ENCODE measurements at places on chromosomes 6 and 20.

- H3K4me1 ChIP-seq: peaks cover 3% of the 10 kb centered on the region
- no peaks in the 10 kb centered on the region for H3K36me3 ChIP-seq
- no peak for DNase-seq
- H3K27ac ChIP-seq: no peak overlapping the region
Observed at GRCh38 chr6:75438442-75439116, 55.0 kb downstream of the FILIP1 start.

DNA sequence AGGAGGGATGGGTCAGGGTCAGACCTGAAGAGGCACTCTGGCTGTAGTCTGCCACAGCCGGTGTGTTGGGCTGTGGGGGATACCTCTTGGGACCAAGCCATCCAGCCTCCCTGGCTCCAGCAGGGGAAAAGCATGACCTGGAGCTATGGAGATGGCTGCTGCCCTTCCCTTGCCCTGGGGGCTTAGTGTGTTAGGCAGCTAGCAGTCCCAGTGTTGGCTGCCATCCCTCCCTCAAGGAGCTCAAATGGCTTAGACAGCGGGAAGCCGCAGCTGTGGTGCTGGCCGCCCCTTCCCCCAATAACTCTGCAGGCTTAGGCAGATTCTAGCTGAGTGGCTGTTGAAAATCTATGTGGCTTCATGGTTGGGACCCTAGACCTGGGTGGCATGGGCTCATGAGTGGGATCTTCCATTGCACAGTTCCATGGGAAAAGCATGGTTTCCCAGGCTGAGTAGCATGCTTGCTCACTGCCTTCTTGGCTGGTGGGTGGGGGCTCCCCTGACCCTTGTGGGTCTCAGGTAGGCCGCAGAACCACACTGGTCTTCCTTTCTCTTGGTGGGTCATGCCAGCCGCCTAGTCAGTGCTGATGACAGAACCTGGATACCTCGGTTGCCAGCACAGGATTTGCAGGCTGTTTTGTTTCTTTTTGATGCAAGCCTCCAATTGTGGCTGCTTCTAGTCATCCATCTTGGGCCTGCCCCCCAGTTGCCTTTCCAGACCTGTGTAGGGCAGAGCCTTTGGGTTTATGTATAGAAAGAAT, 69.0 kb upstream of the AHI1 start:
- no peak overlapping the region for H3K27ac ChIP-seq
- DNase-seq: no peak
- H3K36me3 ChIP-seq: no peaks in the 10 kb centered on the region
- no peaks in the 10 kb centered on the region for H3K27me3 ChIP-seq

GRCh38 chr6:123829302-123829953, 25.8 kb downstream of the NKAIN2 start:
- no peak for DNase-seq
- H3K27ac ChIP-seq: no peak overlapping the region
- H3K36me3 ChIP-seq: no peaks in the 10 kb centered on the region
- no peaks in the 10 kb centered on the region for H3K27me3 ChIP-seq

GRCh38 chr6:55286824-55287223, 40.4 kb upstream of the GFRAL start:
- H3K36me3 ChIP-seq: no peaks in the 10 kb centered on the region
- H3K4me1 ChIP-seq: no peaks in the 10 kb centered on the region
- no peak overlapping the region for H3K27ac ChIP-seq
- H3K4me3 ChIP-seq: no peak overlapping the region
- no peaks in the 10 kb centered on the region for H3K27me3 ChIP-seq
- no peak for DNase-seq

DNA sequence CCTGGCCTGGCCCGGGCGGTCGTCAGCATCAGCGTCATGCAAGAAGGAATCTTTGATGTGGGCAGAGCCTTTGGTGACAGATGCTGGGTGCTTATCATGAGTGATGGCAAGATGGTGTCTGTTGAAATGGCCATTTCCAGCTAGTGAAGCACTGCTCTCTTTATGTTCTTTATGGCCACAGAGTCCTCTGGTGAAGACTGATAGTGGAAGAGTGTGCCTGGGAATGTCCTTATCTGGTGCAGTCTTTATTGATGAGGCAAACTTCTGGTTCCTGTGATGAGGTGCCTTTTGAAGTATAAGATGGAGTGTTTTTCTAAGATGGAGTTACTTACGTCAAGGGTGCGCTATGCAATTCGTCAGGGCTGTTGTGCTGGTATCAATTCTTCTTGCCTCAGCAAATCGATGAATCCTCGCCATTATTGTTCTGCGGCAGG, 22.6 kb upstream of the CCR6 start:
- no peaks in the 10 kb centered on the region for H3K4me1 ChIP-seq
- no peaks in the 10 kb centered on the region for H3K36me3 ChIP-seq
- DNase-seq: no peak
- H3K27me3 ChIP-seq: no peaks in the 10 kb centered on the region

DNA sequence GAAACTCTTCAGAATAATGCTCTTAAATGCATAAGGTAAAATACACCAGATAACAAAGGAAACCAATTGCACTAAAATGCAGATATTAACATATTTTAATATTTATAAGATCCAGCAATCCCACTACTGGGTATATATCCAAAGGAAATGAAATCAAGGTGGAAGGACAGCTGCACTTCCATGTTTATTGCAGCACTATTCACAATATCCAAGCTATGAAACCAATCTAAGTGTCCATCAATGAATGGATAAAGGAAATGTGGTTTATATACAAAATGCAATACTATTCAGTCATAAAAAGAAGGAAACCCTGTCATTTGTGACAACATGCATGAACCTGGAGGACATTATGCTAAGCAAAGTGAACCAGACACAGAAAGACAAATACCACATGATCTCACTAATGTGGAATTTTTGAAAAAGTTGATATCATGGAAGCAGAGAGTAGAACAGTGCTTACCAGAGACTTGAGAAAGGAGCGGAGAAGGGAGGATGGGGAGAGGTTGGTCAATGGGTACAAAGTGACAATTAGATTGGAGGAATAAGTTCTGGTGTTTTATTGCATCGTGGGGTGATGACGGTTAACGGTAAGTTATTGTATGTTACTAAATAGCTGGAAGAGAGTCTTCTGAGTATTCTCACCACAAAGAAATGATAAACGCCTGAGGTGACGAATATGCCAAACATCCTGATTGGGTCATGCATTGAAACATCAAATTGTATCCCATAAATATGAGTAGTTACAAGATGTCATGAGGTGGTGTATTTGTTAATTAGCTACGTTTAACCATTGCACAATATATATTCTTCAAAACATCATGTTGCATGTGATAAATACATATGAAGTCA, 37.9 kb upstream of the RNF24 start:
- no peak overlapping the region for H3K27ac ChIP-seq
- H3K36me3 ChIP-seq: no peaks in the 10 kb centered on the region
- no peaks in the 10 kb centered on the region for H3K27me3 ChIP-seq
- no peaks in the 10 kb centered on the region for H3K4me1 ChIP-seq
- no peak for DNase-seq

GRCh38 chr20:5482791-5483190, 166.0 kb upstream of the PROKR2 start:
- no peak overlapping the region for H3K4me3 ChIP-seq
- DNase-seq: no peak
- H3K4me1 ChIP-seq: no peaks in the 10 kb centered on the region
- H3K27ac ChIP-seq: no peak overlapping the region

GRCh38 chr20:8627340-8628004, 441.4 kb upstream of the PLCB4 start:
- no peak for DNase-seq
- H3K4me1 ChIP-seq: no peaks in the 10 kb centered on the region
- H3K4me3 ChIP-seq: peak overlapping the region; percentile 28

- H3K36me3 ChIP-seq: no peaks in the 10 kb centered on the region
- no peaks in the 10 kb centered on the region for H3K4me1 ChIP-seq
- H3K4me3 ChIP-seq: no peak overlapping the region
- no peak for DNase-seq
- H3K27ac ChIP-seq: no peak overlapping the region
Observed at GRCh38 chr20:58930496-58930895, 50.6 kb upstream of the NELFCD start.

GRCh38 chr20:750801-751200, 17.5 kb downstream of the SLC52A3 start:
- H3K4me3 ChIP-seq: no peak overlapping the region
- H3K27me3 ChIP-seq: no peaks in the 10 kb centered on the region
- no peak overlapping the region for H3K27ac ChIP-seq
- no peak for DNase-seq
- H3K4me1 ChIP-seq: no peaks in the 10 kb centered on the region

DNA sequence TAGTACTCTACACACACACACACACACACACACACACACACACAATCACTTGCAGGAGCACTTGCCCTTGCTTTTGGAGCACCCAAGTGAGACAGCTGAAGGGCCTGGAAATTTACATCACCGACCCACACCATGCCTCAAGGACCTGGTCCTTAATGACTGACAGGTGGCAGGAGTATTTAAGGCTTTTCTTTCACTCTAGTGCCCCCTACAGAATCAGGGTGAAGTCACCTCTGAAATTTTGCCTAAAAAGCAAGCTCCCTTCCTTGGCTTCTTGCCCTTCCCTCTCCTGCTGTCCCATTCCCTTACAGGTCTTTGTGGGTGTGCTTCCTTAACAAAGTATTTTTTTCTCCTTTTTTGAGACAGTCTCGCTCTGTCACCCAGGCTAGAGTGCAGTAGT, 353.5 kb upstream of the IRAK1BP1 start:
- no peaks in the 10 kb centered on the region for H3K27me3 ChIP-seq
- H3K36me3 ChIP-seq: no peaks in the 10 kb centered on the region
- no peak overlapping the region for H3K27ac ChIP-seq
- no peaks in the 10 kb centered on the region for H3K4me1 ChIP-seq

GRCh38 chr20:20075032-20075431, 22.7 kb downstream of the CFAP61 start:
- H3K36me3 ChIP-seq: no peaks in the 10 kb centered on the region
- no peak for DNase-seq
- no peaks in the 10 kb centered on the region for H3K4me1 ChIP-seq
- H3K4me3 ChIP-seq: no peak overlapping the region
- no peak overlapping the region for H3K27ac ChIP-seq

- H3K27me3 ChIP-seq: no peaks in the 10 kb centered on the region
- DNase-seq: no peak
- H3K27ac ChIP-seq: no peak overlapping the region
- H3K4me3 ChIP-seq: no peak overlapping the region
- no peaks in the 10 kb centered on the region for H3K4me1 ChIP-seq
Observed at GRCh38 chr6:154488802-154489437, 21.6 kb downstream of the CNKSR3 start.

GRCh38 chr6:47424436-47424836, 53.2 kb upstream of the CD2AP start:
- no peaks in the 10 kb centered on the region for H3K36me3 ChIP-seq
- no peaks in the 10 kb centered on the region for H3K4me1 ChIP-seq
- H3K27me3 ChIP-seq: no peaks in the 10 kb centered on the region
- no peak overlapping the region for H3K4me3 ChIP-seq

GRCh38 chr6:108581237-108581931, 20.7 kb downstream of the FOXO3 start:
- H3K4me3 ChIP-seq: peak overlapping the region; percentile 14
- peak; percentile 68 for DNase-seq
- H3K36me3 ChIP-seq: peaks cover 12% of the 10 kb centered on the region
- H3K4me1 ChIP-seq: peaks cover 5% of the 10 kb centered on the region

- H3K27ac ChIP-seq: no peak overlapping the region
- DNase-seq: no peak
- no peaks in the 10 kb centered on the region for H3K4me1 ChIP-seq
- H3K27me3 ChIP-seq: no peaks in the 10 kb centered on the region
Observed at GRCh38 chr6:86683132-86683908, 254.0 kb upstream of the HTR1E start.

DNA sequence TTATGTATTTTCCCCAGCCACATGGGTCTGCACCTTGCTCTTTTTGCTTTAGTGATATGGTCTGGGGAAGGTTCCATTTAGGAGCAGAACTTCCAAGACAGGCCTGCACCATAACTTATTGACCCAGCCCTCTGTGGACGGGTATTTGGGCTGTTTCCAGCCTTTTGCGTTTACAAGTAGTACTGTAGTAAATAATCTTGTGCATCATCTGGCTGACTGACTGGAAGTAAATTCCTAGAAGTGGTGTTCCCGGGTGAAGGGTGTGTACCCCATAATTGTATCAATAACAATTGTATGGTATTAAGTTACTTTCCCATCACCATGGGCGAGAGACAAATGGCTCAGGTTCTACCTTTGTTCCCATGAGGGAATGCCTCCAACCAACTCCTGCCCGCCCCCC, 31.6 kb downstream of the SPDEF start:
- H3K27ac ChIP-seq: no peak overlapping the region
- H3K4me3 ChIP-seq: no peak overlapping the region
- no peaks in the 10 kb centered on the region for H3K4me1 ChIP-seq
- no peak for DNase-seq
- H3K27me3 ChIP-seq: no peaks in the 10 kb centered on the region

DNA sequence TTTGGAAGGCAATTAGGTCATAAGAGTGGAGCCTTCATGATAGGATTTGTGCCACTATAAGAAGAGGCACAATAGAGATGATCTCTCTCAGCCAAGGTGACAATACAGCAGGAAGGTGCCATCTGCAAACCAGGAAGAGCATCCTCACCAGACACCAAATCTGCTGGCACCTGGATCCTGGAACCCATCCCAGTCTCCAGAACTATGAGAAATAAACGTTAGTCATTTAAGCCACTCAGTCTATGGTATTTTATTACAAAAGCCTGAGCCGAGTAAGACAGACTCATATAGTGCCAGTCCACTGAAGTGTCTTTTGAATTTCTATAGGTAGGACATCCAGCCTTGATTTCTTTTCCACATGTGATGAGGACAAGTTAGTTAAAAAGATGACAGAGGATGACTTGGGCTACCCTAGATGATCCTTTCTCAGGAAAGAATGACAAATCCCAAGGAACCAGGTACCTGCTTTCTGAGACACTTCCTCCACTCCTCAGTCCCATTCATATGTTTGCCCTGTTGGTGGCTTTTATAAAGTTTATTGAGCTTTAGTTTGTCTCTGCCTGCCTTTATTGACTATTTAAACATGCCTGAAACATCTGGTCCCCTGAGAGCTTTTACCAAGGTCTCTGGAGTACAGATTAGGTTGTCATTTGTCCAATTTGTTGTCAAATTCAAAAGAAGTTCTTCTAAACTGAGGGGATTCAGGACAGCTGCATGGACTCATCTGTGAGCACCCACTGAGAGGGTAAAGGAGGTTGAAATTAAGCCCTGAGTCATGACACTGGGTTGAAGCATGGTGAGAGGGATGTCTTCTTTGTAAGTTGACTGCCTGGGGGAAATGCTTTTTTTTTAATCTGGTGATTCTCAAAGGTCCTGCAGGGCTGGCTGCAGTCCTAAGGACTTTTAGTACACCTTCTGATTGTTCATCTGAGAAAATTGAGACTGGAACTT, 165.0 kb upstream of the PLCB4 start:
- no peaks in the 10 kb centered on the region for H3K4me1 ChIP-seq
- no peaks in the 10 kb centered on the region for H3K36me3 ChIP-seq
- H3K4me3 ChIP-seq: no peak overlapping the region
- no peak overlapping the region for H3K27ac ChIP-seq
- DNase-seq: no peak

GRCh38 chr6:41901882-41902519, 6.8 kb upstream of the USP49 start:
- H3K27me3 ChIP-seq: no peaks in the 10 kb centered on the region
- no peak overlapping the region for H3K27ac ChIP-seq
- H3K4me1 ChIP-seq: no peaks in the 10 kb centered on the region
- peak; percentile 10 for DNase-seq

- no peak for DNase-seq
- no peaks in the 10 kb centered on the region for H3K27me3 ChIP-seq
- H3K36me3 ChIP-seq: no peaks in the 10 kb centered on the region
- no peak overlapping the region for H3K27ac ChIP-seq
- H3K4me3 ChIP-seq: no peak overlapping the region
- no peaks in the 10 kb centered on the region for H3K4me1 ChIP-seq
Observed at GRCh38 chr6:11804701-11805100, 26.1 kb upstream of the ADTRP start.

Measured in tibial nerve (tissue), 4 donors.